ENCODE measurements at places on chromosomes 3 and 15.

DNA sequence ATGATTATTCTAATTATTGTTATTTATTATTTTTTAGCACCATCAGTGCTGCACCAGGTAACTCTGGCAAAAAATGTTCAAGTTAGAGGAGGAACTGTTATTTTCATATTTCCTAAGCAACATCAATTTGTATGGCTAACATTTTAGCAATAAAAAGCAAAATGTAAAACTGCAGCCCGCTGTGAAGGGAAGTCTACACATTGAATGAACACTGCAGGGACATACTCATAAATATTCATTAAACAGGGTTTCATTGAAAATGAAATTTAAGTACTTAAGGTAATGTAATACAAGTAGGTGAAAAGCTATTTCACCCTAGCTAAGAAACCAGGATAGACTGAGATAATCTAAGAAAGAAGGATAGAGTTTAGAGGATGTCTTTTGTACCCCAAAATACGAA lies 532.7 kb downstream of the NLGN1 start:
- DNase-seq = no peak

DNA sequence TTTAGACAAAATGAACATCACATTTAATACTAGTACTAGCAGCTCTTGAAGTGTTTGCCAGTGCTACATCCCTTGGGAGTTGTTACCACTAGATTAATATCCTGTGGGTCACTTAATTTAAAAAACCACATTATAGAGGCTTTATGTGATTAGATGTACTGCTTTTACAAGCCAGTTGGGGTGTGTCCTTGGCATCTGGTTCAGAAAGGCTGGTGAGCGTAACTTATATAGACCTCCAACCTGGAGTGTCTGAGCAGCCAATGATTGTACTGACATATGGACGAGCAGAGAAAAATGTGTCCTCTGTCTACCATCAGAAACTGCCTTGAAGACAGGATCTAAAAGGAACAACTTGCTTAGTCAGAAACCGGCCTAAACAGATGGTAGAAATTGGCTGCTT lies 306.2 kb upstream of the ATP11B start:
- DNase-seq = no peak

DNA sequence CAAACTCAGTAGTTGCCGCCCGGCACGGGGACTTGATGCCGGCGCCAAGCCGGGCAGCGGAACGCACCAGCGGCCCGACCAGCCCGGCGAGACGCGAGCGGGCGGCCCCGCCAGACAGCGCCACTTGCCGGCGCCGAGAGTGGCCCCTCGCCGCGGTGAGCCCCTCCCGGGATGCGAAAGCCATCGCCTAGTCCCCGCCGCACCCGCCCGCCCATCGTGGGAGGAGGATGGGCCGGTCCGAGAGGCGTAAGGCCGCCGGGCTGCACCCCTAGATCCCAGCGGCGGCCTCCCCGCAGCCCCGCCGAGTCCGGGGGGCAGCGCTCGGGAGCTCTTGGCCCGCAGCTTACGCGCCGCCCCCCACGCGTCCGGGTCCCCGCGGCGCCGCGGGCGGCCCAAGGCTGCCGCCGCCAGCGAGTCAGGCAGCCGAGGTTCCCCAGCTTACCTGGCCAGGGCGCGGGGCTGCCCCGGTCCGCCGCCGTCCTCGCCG lies 609 bp downstream of the GOLGA8A start:
- DNase-seq = no peak

GRCh38 chr3:49803465-49804140 lies 542 bp downstream of the INKA1 start:
- no peak for DNase-seq

DNA sequence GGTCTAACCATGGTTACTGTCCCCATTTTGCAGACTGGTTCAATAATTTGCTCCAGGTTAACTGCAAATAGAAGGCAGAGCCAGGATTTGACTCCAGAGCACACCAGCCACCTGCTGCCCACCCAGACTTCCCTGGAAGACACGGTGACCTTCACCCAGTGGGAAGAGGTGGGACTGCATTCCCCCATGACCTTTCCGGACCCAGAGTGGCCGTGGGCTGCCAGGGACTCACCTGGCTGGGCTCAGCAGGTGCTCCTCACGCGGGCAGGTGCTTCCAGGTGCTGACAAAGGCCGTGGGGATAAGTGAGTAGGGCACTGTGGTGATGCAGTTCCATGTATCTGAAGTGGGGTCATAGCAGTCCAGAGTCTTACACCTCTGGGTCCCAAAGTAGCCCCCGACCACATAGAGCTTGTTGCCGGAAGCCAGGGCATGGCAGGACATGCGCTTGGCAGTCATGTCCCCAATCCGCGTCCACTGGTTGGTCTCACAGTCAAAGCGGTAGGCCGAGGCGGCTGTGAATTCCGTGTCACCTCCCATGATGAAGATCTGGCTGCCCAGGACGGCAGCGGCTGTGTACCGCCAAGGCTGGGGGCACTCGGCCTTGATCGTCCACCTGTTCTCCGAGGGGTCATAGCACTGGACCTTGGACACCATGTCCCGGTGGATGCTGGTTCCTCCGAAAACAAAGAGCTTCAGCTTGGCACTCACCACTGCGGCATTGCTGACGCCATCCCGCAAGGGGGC lies 26.8 kb downstream of the KLHL25 start:
- no peak for DNase-seq

- no peak for DNase-seq
Observed at GRCh38 chr3:182465301-182466185, 327.8 kb upstream of the ATP11B start.

- DNase-seq = no peak
Observed at GRCh38 chr3:103048068-103048722, 613.4 kb downstream of the ZPLD1 start.

- no peak for DNase-seq
Observed at GRCh38 chr3:43861635-43862034, 170.9 kb downstream of the ABHD5 start.

- DNase-seq = no peak
Observed at GRCh38 chr3:54831112-54831511, 96.7 kb downstream of the LRTM1 start.

GRCh38 chr15:85473455-85473854 lies 93.1 kb downstream of the AKAP13 start:
- no peak for DNase-seq

DNA sequence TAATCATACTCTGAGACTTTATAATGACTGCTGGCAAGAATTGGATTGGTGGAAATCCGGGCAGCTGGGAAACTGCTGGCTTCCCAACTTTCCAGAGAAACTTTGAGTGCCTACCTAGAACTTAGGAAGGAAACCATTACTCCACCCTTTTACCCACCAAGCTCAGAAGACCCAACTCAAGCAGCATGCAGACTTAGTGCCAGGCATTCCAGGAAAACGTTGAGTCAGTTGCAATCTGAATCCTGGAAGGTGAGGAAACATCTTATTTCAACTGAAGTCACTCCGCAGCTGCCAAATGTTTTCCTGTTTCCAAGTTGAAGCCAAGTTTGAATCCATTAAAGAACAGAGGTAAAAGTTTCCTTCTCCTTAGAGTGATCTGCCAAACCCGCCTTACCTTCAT lies 126.5 kb downstream of the ZNF385D start:
- DNase-seq = no peak
